ENCODE measurements at places on chromosomes 1 and 21. TPM values are rescaled to one million over a fixed set of nuclear protein-coding genes. Genes with fewer than 3 reads are reported as not detected.

GRCh38 chr1:200556002-200556401 is 64.5 kb downstream of the KIF14 start:
- DNase-seq: no peak

Gene KCNA2
- total RNA-seq: not detected

Gene HRNR
- total RNA-seq: not detected

- no peak for DNase-seq
Observed at GRCh38 chr21:39429445-39429844, 16.1 kb downstream of the LCA5L start.

DNA sequence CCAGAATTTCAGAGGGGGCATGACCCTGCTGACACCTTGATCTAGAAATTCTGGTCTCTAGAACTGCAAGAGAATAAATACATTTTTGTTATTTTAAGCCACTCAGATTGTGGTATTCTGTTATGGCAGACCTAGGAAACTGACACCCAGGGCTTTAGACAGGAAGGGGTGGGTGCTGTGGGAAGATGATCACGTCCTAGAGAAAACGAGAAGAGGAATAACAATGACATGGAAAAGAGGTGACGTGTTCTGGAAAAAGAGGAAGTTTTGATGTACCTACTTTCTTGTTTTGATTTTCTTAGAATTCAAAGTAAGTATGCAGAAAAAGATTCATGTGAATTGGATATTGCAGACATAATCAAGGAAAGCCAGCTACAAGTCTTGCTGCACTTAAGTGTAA is 232.9 kb upstream of the RUNX1 start:
- DNase-seq: no peak

Gene EPHA10
- not detected for total RNA-seq

DNA sequence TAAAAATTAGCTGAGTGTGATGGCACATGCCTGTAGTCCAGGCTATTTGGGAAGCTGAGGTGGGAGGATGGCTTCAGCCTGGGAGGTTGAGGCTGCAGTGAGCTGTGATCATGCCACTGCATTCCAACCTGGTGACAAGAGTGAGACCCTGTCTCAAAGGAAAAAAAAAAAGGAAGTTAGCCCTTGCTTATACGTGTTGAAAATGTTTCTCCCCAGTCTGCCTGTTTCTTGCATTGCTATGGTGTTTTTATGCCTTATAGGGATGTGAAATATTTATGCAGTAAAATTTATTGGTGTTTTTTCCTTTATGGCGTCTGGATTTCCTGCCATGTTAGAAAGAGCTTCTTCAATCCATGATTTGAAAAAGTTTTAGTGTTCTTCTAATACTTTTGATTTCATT is 3.6 kb upstream of the RERE start:
- DNase-seq: no peak

DNA sequence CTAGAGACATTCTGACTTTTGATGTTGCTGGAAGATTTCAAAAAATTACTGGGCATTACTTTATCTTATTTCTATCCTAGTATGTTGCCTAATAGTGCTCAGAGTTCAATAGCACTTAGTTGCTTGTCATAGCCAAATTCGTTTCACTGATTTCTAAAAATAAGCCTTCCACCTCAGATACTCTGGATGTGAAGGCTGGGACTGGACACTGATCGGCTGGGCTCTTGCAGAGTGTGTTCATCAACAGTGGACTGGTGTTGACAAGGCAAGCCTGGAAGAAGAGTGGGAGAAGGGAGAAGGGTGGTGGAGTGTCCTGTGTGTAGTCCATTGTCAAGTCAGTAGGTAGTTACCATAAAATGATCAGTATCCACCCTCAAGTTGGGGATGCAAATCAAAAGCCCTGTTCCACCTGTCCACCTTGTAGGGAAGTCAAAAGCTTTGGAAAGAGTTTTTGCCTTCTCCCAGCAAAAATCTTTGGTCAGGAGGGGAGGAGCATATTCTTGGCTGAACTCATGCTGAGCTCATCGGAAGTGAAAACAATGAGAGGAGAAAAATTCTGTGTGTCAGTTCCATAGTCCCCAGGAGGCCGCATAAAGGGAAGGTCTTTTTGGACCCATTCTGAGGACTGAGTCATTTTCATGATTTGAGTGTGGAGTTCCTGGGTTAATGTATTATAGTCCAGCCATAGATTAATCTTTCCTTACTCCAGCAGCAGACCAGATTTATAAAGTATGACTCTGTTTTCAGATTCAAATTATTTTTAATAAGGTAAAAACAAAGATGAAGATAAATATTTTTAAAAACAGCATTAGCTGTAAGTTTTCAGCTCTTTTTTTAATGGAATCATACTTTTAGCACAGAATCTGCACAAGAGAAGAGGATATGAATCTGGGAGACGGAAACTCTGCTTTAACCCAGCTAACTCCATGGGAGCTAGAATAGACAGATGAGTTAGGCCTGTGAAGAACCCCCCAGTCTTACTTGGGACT is 99.5 kb upstream of the BMP8A start:
- peak; percentile 58 for DNase-seq

GRCh38 chr1:201703621-201704438 is 125.1 kb upstream of the IPO9 start:
- DNase-seq: peak; percentile 85

DNA sequence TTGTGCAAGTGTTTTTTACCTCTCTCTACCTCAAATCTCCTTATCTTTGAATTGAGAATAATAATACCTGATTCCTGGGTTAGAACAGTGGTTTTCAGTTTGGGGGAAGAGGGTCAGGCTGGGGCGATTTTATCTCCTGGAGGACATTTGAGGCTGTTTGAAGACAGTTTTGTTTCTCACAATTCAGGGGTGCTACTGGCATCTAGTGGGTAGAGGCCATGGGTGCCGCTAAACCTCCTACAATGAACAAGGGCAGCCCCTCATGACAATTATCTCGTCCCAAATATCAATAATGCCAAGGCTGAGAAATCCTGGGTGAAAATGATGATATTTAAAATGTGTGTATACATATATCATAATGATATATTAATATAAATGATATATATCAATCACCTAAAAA is 139.1 kb upstream of the USH2A start:
- no peak for DNase-seq

DNA sequence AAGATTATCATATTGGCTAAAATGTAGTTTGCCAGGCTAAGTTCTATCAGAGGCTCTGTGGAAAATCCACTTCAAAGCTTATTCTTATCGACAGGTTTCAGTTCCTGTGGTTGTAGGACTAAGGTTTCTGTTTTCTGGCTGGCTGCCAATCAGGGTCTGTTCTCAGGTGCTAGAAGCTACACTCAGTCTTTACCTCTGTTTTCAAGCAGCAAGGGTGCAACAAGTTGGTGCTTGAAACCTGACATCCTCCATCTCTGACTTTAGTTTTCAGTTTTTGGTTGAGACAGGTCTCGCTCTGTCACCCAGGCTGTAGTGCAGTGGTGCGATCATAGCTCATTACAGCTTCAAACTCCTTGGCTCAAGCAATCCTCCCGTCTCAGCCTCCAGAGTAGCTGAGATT is 15.3 kb upstream of the TMCO2 start:
- DNase-seq: no peak

DNA sequence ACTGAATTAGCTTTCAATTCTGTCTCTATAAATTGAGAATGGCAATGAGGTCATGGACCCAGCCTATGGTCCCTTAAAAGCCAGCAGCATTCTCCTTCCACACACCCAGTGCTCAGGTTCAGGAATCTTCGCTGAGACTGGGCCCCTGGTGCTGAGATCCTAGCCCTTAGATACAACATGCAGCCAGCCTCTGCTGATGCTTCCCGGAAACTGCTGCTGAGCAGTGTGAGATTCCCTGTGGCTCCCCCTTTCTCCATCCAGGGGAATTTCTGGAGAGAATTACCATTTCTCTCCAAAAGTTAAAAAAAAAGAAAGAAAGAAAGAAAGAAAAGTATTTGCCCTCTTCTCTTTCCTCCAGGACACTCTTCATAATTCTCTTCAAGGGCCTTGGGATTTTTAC is 31.7 kb upstream of the RALGPS2 start:
- DNase-seq: no peak

GRCh38 chr1:1179346-1179982 is 5.8 kb downstream of the TTLL10 start:
- peak; percentile 19 for DNase-seq

DNA sequence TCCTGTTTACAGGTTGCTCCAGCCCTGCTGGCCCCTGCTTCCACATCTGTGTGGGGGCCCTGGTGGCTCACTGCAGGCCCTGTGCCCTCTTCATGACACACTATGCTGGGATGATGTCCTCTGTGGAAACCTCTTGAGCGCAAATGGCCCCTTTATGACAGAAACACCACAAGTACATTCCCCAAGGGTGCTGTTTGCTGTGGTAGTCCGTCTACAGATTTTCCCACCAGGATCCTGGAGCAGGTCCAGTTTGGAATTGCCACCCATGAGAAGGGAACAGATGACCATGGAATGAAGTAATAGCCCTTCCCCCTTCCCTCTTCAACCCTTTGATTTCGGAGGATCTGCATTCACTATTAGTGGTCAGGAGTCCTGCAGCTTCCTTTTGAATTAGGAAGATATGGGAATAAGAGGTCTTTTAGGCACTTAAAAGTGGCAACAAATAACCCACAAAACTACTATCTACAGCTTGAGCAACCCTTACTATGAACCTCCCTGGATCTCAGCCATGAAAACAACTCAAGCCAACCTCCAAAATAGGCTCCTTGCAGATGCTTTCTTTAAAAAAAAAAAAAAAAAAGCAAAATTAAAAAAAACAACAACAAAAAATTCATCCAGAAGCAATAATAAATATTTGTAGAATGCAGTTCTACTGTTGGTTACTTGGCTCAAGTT is 121.9 kb upstream of the TSPAN2 start:
- DNase-seq: no peak

GRCh38 chr1:184932319-184932718 is 42.0 kb downstream of the NIBAN1 start:
- no peak for DNase-seq

Gene SLC25A44
- 22.4 TPM for total RNA-seq

- DNase-seq: no peak
Observed at GRCh38 chr1:19081218-19081893, 124.9 kb upstream of the IFFO2 start.

DNA sequence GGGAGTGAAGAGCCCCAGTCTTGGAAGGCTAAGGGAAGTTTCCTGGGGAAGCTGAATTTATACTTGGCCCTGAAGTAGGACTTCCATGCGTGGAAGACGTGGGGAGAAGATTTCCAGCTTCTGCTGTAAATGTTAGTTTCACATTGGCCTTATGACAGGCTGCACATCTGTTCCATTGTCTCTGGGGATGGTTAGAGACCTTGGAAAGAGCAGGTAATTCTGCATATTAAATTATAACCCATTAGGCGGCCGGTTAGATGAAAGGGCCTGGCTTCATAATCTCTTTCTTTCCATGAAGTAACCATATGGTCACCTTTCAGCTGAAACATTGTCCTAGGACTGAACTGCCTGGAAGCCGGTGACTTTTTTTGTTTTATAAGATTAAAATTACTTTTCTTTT is 37.5 kb downstream of the DPT start:
- no peak for DNase-seq

DNA sequence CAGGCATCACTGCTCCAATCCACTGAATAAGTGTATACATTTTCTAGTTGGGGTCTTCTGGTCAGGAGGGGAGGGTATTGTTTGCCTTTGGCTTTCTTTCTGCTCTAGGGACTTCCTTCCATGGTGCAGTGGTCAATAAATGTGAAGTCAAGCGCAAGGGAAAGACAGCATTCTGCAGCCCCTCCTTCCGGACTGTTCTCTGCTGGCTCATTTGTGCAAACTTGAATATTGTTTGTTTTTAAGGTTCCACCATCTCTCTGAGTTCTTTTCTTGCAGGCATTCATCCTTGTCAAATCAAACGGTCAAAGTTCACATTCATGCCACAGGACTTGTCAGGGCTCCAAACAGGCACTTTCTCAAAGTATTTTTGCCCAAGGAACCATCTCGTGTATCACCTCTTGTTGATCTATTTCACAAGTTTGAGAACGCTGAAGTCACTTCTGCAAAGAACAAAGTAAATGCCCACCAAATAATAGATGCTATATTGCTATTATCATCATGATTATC is 205.6 kb upstream of the KAZN start:
- DNase-seq: no peak

Gene DDOST
- total RNA-seq: 98.1 TPM

GRCh38 chr21:36202726-36203602 is 46.3 kb downstream of the DOP1B start:
- DNase-seq: no peak

Gene OPTC
- total RNA-seq: not detected

DNA sequence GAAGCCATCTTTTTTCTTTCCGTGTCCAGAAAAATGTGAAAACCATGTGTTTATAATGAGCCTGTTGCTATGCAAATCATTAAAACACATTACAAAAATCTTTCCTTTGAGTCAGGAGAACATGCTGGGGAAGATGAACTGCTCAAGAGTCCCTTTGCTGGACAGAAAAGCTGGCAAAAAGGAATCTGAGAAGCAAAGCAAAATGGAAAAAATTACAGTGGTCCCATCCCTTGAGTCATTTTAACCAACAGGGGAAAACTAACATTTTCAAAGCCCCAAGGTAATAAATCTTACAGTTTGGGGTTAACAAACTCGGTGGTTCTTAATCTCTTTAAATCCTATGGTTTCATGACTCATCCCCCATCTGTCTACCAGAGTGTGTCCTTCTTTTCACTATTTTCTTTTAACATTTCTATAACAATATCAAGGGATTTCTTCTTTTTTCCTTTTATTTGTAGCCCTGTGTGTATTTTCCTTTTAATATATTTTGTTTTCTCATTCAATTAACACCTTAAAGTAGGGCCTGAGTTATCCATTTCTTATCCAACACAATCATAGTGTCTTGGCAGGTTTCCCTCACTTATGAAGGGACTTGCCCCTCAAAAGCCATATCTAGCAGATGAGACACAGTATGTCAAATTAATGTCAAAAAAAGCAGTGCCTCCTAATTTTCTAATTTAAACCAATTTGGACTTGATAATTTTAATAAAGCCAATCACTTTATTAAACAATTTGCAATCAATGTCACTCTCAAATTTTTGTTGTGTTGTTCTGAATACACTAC is 105.4 kb downstream of the PTPN14 start:
- no peak for DNase-seq

Gene TRIM17
- not detected for total RNA-seq

DNA sequence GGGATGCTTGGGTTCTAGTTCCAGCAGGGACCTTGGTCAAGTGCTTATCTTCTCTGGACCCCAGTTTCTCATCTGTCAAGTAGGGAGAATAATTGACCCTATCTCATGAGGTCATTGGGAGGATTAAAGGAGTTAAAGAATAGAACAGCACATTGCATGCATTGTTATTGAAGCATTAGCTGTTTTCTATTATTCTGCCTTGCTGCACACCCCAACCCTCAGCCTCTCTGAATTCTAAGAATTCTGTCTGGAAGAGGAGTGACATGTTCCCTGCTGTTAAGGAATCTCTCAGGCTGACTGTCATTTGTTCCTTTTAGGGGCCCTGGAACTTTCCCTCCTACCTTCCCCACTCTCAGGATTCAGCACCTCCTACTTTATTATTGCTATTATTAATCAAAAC is 73.9 kb downstream of the NENF start:
- DNase-seq: no peak

GRCh38 chr21:16198546-16198945 is 468.8 kb downstream of the USP25 start:
- DNase-seq: no peak

DNA sequence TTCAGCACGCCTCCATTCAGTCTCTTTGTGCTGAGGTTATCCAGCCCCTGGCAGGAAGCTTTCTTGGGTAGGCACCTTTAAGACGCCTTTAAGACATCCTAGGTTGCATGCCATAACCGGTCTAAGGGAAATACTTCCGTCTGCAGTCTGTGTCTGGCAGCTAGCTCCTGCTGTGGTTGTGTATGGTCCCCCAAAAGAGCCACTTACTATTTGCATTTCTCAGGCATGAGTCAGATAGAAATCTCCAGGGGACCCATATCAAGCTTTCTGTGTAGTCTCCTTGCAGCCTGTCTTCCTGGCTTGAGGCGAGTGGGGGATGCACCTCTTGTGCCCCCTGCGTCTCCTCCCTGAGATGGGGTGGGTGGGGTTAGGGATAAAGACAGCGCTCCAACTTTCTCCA is 10.0 kb upstream of the RYR2 start:
- DNase-seq: no peak

Measured in right lobe of liver (tissue), 6 donors.